ENCODE measurements at places on chromosomes 13 and 19.
A peak's percentile ranks its signal among the peaks of the same experiment; 100 is the strongest.

- no peak for DNase-seq
Observed at GRCh38 chr13:83731113-83731512, 151.2 kb downstream of the SLITRK1 start.

DNA sequence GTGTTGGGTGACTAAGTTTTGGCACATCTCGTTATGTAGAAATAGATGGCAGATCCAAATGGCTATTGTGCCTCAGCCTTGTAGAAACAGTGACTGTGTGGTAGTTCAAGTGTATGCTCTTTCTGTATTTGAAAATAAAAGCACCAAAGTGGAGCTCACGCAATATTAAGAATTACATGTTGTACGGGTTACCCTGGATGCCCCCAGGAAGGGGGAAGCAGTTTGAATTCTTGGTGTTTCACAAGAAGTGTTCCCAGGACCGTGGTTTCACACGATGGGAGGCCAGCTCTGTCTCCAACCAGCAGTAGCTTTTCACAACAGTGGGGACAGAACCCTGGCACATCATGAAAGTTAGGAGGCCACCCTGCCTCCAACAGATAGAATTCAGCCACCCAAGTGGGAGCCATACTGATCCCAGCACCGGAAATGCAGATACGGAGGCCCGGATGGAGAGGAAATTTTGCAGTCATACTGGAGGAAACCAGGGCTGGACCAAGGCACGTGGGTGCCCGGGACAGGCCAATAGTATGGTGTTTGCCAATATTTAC lies 8.9 kb downstream of the FLT1 start:
- DNase-seq, result no peak

DNA sequence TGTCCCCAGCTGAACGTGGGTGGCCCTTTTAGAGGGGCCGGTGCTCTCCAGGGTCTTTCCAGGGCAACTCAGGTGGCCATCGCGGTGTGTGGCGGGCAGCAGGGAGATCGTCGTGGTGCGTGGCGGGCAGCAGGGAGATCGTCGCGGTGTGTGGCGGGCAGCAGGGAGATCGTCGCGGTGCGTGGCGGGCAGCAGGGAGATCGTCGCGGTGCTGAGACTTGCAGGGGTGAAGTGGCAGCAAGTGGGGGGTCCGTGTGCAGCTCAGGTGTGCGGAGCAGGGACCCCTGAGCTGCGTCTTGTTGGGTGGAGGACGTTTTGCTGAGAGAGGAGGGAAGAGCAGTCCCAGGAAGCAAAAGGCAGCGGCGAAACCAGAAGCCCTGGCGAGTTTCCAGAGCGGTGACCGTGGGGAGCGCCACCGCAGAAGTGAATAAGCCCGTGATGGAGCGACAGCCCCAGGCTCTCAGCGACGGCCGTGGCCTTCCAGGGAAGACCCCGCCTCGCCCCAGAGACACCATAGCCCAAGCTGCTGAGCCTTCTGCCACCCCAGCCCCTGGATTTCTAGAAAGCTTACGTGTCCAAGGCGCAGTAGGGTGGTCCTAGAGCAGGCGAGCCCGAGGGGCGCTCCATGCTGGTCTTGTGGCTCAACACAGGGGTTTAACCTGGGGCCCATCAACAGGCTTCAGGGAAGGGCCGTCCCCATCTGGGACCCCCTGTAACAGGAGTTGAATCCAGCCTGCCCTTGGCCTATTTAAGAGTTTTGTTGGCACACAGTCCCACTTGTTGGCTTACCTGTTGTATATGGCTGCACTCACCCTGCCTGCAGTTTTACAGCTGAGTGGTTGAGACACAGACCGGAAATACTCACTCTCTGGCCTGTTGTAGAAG lies 5.4 kb downstream of the NCLN start:
- DNase-seq, result no peak

- no peak for DNase-seq
Observed at GRCh38 chr19:6501740-6502648, at the start of gene TUBB4A. Gene TUBB4A (minus strand): TSS chr19:6502309. CDS start chr19:6502212, 97 bp downstream.

DNA sequence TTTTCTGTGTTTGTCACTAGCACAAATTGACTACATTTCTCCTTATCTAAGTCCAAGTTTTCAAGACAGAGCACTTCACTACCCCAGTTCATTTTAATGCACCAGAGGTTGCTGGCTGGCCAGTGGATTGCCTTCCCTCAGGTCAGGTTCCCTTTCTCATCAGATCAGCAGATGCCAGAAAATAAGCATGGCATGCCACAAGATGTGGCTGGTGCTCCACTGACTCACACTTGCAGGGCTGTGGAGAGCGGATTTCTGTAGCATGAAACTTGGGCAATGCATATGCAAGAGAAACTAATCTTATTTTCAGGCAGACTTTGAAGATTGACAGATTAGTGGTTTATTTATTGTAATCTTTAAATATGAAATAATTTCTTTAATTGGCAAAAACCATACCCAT lies 79.5 kb downstream of the RUBCNL start:
- no peak for DNase-seq

- DNase-seq, result no peak
Observed at GRCh38 chr13:59423708-59424340, 739.9 kb downstream of the DIAPH3 start.

- DNase-seq, result no peak
Observed at GRCh38 chr13:48985756-48986155, 10.0 kb downstream of the FNDC3A start.

GRCh38 chr19:51097166-51097738 lies 11.0 kb downstream of the CTU1 start:
- DNase-seq, result peak; percentile 64

GRCh38 chr13:30049692-30050091 lies 199.3 kb upstream of the UBL3 start:
- peak; percentile 51 for DNase-seq

- DNase-seq, result no peak
Observed at GRCh38 chr13:105083992-105084391, 1451.5 kb downstream of the EFNB2 start.

DNA sequence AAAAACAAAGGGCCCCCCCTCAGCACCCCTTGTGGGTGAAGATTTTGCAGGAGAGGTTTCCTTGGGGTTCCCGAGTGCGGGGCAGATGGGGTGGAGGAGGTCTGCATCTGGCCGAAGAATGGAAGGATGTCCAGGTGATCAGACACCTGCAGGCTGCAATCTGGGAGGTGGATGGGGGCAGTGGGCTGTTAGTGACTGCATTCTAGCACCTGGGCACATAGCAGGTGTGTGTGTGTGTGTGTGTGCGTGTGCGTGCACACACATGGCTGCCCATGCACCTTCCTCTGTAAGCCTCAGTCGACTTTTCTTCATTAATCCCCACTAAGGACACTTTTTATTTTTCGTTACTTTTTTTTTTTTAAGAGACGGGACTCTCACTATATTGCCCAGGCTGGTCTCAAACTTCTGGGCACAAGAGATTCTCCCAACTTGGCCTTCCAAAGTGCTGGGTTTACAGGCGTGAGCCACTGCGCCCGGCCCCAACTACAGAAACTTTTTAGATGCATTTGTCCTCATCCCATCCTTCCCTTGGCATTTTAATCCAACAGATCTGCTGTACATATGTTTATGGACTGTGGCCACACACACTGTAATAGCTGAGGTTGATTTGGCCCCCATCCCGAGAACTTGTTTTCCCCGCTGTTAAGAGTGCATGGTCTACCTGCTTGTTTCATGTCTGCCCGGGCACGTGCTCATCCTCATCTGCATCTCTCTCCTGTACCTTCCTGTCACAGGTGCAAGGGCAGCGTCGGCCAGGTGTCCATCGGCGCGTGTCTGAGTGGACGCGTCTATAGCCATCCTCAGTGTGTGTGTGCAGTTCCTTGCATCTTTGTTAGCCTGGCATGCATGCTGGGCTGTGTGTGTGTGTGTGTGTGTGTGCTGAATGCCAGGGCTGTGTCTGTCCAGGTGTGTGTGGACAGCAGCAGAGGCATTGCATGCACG lies 731 bp downstream of the MAG start:
- no peak for DNase-seq

- peak; percentile 87 for DNase-seq
Observed at GRCh38 chr19:11378319-11379189, 4.1 kb downstream of the SWSAP1 start.

GRCh38 chr19:36059180-36059910 lies 4.6 kb downstream of the WDR62 start:
- DNase-seq, result no peak

DNA sequence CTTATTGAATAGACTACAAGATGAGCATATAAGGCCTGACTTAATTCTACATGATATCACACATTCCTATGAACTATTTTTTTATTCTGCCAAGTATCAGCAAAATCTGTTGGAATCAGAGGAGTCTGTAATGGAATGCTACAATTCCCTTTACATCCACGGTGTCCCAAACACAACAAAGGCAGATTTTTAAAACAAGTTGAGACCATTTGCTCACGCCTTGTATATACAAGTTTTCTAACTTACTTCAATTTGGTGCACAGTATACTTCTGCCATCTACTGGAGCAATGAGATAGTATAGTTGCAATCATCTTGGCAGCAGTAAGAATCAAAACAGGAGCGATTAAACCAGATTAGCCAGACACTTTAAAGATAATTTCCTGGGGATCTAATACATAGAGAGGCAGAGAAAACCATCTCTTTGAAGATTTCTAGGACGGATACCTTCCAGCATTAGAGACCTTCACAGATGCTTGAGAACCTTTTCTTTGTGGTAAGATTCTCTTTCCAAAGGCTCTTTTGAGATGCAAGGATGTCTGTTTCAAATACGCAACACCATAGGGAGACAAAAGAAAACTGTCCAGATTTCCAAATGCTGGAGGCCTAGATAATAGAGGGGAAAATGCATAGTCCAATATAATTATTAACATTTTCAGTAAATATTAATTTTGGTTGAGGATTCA lies 302.0 kb upstream of the MIR17HG start:
- DNase-seq, result no peak

GRCh38 chr19:10729411-10729810 lies 11.5 kb downstream of the DNM2 start:
- DNase-seq, result no peak

DNA sequence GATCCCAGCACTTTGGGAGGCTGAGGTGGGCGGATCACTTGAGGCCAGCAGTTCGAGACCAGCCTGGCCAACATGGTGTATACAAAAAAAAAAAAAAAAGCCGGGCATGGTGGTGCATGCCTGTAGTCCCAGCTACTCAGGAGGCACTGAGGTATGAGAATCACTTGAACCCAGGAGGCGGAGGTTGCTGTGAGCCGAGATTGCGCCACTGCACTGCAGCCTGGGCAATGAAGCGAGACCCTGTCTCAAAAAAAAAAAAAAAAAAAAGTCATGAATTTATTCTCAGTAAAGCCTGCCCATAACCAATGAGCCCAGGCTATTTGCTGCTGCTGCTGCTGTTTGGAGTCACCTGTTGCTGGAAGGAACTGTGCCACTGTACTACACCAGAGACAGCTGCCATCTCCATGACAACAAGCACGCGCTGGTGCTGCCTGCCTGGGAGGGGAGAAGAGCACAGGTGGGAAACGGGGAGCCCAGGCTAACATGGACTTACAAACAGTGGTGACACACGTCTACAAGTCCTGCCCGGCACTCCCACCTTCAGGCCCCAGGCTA lies 11.3 kb downstream of the ZFR2 start:
- DNase-seq, result no peak

- peak; percentile 41 for DNase-seq
Observed at GRCh38 chr13:93535251-93535650, 308.6 kb downstream of the GPC6 start.

- peak; percentile 58 for DNase-seq
Observed at GRCh38 chr13:37616131-37616530, 17.6 kb upstream of the POSTN start.

DNA sequence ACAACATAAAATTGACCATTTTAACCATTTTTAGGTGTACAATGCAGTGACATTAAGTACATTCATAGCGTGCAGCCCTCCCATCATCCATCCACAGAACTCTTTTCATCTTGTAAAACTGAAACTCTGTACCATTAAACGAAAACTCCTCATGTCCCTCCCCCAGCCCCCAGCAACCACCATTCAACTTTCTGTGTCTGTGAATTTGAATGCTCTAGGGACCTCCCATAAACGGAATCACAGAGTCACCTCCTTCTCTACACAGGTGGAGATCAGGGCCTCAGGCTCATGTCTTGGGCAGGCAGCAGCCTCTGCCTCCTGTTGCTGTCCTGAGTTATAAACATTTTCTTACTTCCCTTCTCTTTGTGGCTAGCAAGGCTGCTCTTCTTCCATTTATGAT lies 7.3 kb upstream of the CCNE1 start:
- no peak for DNase-seq

GRCh38 chr13:111845621-111846351 lies 221.2 kb upstream of the SOX1 start:
- DNase-seq, result no peak

- peak; percentile 87 for DNase-seq
Observed at GRCh38 chr19:35903550-35904179, 1.3 kb downstream of the HCST start.

GRCh38 chr13:80379245-80379644 lies 38.3 kb upstream of the SPRY2 start:
- DNase-seq, result peak; percentile 76

- no peak for DNase-seq
Observed at GRCh38 chr13:31461923-31462322, 262.1 kb downstream of the B3GLCT start.

DNA sequence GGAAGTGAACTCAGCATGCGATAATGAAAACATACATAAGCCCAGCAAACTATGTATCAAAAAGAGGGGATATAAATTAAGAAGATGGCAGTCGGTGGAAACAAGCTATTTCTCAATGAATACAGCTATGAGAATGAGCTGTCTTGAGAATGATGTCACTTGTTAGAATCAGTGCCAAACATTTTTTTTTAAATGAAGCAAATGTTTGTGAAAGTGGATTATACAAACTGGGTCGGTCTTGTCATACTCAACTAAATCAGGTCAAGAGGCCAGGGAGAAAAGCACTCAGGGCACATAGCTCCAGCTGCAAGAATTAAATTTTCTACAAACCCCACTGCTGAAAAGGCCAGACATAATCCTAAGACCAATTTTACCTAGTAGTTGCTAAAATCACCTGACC lies 1048.4 kb downstream of the SLITRK1 start:
- peak; percentile 42 for DNase-seq

GRCh38 chr13:51380269-51380668 lies 40.8 kb downstream of the SERPINE3 start:
- DNase-seq, result no peak

- no peak for DNase-seq
Observed at GRCh38 chr13:21309542-21310172, 133.2 kb downstream of the MRPL57 start.

DNA sequence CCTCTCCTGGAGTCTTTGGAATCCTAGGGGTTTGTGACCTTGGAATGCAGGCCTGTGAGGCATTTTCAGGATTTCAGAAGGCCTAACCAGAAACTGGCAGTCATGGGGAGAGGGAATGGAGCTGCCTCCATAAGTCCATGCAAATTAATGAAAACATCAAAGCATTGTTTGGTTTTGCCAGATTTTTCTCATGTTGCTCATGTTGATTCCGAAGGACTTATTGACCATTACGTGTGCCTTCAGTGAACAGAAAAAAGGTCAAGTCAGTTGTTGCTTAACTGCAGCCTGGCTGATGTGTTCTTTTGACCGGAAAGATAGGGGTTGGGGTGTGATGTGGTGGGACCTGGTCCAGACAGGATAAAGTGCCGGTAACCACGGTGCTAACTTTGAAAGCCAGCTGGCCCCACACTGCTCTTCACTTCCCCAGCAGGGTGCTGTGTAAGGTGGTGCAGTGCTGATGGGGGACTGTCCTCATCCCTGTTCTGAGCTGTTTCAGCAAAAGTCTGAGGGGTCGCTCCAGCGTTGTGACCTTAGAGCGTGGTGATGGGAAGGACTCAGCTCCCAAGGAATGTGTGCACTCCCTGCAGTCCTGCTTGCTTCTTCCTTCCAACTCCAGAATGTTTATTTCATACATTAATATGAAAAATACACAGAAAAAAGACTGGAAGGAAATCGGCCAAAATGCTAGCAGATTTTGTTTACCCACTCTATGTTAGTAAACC lies 3.5 kb downstream of the RNF113B start:
- peak; percentile 99 for DNase-seq

GRCh38 chr13:59356607-59357006 lies 807.1 kb downstream of the DIAPH3 start:
- DNase-seq, result peak; percentile 56

Measured in EH (cell line).